Nucleus accumbens (tissue), 56 donors: ENCODE measurements at places on chromosomes 4 and X.

- no peak for DNase-seq
Measured at GRCh38 chr4:80306260-80306659, 29.3 kb upstream of the CFAP299 start.

GRCh38 chrX:30572004-30572403, 5.6 kb downstream of the TASL start:
- DNase-seq: no peak

- DNase-seq: no peak
Measured at GRCh38 chr4:2829321-2829932, 14.2 kb upstream of the ADD1 start.

DNA sequence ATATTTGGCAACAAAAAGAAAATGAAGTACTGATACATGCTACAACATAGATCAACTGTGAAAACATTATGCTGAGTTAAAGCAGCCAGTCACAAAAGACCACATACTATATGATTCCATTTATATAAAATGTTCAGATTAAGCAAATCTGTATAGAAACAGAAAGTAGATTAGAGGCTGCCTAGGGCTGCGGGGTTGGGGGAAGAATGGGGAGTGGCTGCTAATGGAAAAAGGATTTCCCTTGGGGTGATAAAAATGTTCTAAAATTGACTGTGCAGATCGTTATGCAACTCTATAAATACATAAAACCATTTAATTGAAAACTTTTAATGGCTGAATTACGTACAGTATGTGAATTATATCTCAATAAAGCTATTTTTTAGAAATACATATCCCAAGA, 46.8 kb downstream of the NEK1 start:
- DNase-seq: no peak
